ENCODE measurements at places on chromosomes 13 and 19.
A peak's percentile ranks its signal among the peaks of the same experiment; 100 is the strongest.

DNA sequence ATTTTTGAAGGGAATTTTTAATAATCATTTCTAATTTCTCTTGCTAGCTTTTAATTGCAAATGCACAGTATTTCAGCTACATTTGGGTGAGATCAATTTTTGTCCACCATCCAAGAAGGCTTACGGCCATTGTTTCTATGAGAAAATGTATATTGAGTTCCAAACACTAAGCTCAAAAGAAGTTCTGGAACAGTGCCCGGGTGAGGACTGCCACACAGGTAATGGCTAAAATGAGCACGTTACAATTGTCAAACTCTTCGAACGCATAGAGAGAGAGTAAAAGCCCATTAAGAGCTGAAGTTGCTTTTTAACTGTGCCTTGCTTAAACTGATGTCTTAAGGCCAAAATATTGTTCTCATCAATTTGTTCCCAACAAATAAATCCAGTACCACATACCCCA lies 755.0 kb downstream of the DIAPH3 start:
- no peak for DNase-seq

DNA sequence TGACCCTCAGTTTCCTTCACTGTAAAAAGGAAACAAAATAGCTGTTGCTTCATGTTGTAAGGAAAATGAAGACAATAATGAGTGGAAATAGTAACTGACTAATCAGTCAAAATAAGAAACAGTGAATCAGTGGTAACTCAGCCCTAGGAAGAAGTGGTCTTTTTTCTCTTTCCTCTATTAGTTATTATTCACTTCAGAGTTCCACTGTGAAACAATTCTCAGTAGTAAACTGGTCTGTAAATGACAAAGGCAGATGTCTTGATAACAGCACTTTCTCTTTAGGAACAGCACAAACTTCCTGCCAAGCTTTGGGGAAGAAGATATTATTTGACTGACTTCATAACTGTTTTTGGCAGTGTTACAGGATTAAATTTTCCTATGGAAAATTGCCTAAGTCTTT lies 600.5 kb upstream of the KLHL1 start:
- no peak for DNase-seq

DNA sequence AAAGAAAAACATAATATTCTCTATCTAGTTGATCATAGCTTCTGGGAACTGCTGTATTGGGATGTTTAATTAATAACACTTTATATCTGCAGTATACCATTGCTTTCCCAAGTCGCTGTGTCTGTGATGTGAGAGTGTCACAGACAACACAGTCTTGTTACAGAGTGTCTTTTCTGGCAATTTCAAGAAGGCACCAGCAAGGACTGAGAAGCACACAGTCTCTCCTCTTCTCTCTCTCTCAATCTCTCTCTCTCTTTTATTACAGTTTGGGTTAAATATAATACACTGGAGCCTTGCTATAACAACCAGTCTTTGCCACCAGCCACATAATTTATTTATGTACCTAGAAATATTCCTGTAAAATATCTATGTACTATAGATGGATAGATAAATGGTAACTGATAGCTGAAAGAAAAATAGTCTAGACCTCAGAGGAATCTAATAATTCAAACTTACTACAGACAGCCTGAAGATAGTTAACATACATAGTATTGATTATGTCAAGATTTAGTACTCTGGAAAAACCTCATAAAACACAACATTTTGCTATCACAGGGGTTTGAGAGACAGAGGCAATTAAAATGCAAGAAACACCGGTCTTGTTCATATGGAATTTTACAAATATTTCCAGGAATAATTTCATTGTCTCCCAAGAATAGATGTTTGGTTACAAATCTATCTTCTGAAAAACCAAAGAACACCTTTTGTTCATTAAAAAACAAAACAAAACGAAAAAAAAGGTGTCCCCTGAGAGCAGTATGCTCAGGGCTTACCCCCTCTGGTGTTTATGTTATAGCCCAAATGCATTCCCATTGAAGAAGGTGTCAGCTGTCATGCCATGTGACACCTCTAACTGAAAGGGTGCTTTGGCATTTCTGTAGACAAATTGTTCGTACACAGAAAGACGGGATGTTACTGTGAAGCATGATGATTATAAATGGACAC lies 507.8 kb downstream of the TBC1D4 start:
- no peak for DNase-seq

DNA sequence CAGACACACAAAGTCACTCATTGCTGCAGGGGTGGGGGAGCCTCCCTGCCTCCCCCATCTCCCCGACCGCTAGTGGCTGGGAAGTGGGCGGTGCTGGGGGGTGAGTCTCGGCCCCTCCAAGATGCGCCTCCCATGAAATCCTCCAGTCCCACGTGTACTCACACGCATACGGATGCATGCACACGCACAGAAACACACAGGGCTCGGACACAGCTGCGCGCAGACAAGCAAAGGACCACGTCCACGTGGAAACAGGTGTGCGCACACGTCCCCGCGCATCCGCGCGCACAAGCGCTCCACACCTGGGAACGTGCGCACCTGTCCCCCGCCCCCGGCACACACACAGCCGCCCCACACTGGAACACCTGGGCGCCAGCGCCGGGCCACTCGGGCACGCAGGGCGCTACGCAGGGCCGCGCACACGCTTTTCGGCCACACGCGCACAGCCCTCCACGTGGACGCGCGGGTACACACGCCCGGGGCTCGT lies 687 bp downstream of the MATK start:
- no peak for DNase-seq

DNA sequence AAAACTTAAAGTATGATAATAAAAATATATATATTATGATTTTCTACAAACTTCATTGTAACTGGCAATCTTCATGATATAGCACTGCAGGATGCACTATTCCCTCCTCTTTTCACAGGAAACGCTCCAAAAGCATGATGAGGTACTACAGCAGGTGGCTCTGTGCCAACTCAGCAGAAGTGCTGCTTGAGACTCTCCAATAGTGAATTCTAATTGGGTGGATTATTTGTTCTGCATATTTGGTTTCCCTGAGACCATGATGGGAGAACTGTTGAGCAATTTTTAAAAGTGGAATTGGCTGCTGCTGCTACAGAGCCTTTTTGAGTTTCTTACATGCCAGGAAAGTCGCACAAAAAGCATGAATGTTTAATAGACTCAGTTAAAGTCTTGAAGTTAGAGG lies 1782.4 kb upstream of the PCDH20 start:
- no peak for DNase-seq

- no peak for DNase-seq
These were observed 249.0 kb downstream of the TSHZ3 start for GRCh38 chr19:31100206-31100590.

- DNase-seq: no peak
These were observed 60.9 kb downstream of the LIG4 start for GRCh38 chr13:108154421-108154858.

DNA sequence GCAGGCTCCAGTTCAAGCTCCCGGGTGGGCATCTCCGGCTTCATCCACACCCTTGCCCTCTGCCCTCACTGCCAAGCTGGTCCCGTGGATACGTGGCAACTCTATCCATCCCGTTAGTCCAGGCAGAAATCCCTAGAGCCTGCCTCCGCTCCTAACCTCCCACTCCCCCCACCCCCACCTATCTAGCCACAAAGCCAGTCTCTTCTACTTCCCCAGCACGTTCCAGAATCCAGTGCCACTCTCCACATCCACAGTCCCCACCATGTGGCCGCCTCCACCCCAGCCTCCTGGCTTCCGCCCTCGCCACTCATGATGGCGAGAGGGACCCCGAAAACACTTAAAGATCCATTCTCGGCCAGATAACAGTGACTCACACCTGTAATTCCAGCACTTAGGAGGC lies 3.8 kb downstream of the YIPF2 start:
- DNase-seq: no peak

GRCh38 chr19:13208672-13209483 lies 58.7 kb downstream of the IER2 start:
- DNase-seq: no peak

DNA sequence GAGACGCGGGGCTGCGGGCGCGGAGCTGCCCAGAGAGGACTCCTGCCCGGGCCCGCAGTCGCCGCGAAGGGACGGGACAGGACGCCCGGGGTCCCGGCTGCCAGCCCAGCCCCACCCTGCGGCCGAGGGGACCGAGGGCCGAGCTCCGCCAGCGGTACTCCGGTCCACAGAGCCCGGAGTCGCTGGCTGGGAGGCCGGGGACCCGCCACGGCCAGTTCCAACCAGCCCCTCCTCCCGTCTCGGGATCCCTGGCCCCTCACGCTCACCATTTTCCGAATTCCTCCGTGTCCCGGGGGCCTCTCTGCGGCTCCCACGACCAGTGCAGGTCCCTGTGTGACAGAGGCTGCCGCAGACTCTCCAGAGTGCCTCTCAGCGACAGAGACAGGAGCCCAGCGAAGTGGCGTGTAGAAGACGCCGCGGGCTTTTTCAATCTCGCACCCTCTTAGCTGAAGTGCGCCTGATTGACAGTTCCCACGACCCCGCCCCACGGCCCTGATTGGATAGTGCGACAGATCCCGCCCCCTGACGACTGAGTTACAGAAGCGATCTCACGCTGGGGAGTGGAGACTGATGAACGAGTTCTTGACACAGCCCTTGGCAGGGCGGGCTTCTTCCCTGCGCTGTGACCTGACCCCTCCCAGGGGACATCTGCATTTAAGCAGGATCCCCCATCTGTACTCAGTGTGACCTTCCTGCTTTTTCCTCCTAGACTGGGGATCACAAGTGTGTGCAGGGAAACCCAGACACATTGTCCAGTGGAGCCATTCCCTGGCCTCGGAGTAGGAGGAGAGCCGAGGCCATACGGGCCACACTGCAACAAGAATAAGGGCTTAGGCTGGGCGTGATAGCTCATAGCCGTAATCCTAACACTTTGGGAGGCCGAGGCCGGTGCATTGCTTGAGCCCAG lies 44.0 kb downstream of the ZNF823 start:
- DNase-seq: peak; percentile 84

DNA sequence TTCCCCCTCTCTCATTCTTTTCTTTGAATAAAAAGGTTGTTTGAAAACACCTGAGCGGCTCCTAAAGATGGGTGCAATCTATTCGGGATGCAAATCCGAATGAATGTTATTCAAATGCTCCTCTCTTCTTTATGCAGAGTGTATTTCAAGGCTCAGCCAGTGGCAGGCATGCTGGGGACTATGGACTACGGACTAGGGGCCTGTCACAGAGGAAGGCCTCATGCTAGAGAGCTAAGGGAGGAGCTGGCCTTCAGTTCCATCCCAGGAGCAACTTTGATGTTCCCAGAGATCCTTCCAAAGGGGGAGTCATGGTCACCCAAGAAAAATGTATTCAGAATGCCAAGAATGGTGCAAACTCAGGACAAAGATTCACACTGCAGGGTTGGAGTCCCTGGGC lies 9.3 kb downstream of the ALOX5AP start:
- DNase-seq: no peak

DNA sequence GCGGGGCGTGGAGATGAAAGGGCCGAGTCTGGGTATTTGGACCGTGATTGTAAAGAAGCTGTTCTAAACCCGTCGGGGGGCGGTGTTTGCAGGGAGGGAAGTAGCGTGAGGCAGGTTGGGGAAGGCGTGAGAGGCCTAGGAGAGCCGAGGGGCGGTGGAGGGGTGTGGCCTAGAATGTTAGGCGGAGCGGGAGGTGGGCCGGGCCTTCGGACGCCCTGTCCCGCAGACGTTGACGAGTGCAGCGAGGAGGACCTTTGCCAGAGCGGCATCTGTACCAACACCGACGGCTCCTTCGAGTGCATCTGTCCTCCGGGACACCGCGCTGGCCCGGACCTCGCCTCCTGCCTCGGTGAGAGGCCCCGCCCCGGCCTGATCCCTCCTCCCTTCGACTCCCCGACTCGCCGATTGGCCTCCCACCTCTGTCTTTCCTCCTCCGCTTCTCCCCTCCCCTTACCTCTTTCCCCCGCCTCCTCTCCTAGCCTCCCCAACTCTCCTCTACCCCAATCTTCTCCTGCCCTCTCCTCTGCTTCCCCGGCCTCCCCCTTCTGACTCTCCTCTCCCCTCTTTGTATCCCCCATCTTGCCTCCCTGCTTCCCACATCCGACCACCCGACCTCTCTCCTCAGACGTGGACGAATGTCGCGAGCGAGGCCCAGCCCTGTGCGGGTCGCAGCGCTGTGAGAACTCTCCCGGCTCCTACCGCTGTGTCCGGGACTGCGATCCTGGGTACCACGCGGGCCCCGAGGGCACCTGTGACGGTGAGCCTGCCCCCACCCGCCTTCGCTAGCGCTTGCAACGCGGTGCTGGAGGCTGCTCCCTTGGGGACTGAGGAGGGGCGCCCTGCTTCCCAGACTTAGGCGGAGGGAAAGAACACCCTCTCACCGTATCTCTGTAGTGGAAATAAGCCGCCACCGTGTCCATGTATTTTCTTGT lies 12.8 kb downstream of the LTBP4 start:
- DNase-seq: peak; percentile 71

DNA sequence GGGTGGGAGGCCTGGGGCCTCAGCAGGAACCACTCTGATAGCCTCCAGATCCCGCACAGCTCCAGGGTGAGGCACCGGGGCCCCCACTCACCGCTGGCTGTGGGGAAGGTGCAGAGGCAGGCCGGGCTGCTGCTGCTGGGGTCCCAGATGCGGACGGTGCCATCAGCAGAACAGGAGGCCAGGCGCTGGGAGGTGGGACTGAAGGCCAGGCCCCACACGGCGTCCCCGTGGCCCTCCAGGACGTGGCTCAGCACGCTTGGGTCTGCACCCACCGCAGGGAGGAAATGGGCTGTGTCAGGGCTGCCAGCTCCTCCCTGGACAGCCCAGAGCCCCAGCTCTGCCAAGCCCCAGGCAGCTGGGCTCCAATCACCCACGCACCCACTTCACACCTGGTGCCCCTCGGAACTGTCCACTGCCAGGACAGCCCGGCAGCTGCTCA lies 6.1 kb upstream of the PRKD2 start:
- no peak for DNase-seq

- DNase-seq: no peak
These were observed 1519.9 kb upstream of the MIR17HG start for GRCh38 chr13:89827552-89827951.

- no peak for DNase-seq
These were observed 849.7 kb downstream of the UQCRFS1 start for GRCh38 chr19:28363254-28363653.

DNA sequence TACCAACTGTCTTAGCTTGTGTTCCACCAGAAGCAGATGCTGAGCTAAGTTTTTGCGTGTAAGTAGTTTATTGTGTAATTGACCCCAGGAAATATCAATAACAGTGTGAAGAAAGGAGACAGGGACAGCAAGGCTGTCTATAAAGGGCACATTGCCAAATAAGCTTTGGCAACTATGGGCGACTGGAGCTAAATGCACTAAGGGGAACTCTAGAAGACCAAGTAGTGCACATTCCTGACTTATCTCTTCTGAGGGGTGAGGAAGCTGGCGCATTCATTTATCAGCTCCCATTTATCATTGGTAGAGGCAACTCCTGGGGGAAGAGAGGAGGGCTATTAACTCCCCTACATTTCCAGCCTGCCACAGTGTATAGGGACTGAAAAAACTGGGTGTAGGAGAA lies 135.0 kb downstream of the DLEU7 start:
- no peak for DNase-seq

DNA sequence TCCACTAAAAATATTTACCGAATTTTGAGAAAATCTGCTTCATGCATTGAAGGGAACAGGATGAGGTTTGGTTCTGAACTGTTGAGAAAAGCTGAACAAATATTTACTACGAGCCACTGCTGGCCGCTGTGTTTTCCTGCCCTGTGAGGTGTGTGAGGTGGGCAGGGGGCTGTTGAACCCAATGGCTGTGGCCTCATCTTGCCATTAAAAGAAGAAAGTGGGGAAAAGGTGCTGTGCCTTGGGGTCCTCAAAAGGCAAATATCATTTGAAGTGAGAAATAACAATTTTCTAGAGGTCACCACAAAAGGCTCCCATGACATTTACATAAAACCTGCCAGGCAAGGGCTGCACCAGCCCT lies 44.7 kb downstream of the KLF2 start:
- no peak for DNase-seq
